ENCODE measurements at places on chromosomes 5 and 9. TPM values are rescaled to one million over a fixed set of nuclear protein-coding genes. Genes with fewer than 3 reads are reported as not detected.

PTGDS gene
- polyA plus RNA-seq = not detected

FBP2 gene
- polyA plus RNA-seq = not detected

AK1 gene
- 0.08 TPM for polyA plus RNA-seq

PLPPR1 gene
- polyA plus RNA-seq = not detected

ENTPD2 gene
- polyA plus RNA-seq = not detected

EPB41L4A gene
- 0.38 TPM for polyA plus RNA-seq

PCDHGA3 gene
- polyA plus RNA-seq = not detected

CYLC2 gene
- polyA plus RNA-seq = not detected

DNA sequence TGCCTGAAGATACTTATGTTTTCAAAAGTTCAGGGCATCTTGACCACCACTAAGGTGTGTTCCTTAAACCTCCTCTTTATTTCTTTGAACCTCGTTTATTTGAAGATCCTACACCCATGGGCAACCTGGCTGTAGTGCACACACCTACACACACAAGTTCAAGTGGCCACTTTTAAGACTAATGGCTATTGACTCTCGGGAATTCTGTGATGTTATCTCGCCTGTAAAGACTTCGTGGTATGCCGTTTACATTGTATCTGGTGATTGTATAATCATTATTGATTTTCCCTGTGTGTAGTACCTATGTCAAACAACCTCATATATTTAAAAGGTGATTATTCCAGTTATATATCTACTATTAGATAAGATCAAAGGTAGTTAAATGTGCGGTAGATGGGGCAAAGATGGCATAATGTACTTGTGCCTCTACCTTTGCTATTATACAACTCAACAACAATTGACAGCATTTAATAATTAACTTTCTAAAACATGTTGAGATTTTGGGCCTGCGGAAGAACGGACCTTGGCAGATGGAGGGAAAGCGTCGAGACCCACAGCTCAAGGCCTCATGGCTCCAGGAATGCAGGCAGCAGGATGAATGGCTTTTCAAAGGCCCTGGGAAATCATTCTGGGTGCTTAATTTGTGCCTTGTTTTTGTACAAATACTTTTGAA is 51.4 kb upstream of the IRX2 start:
- DNase-seq = no peak

DNA sequence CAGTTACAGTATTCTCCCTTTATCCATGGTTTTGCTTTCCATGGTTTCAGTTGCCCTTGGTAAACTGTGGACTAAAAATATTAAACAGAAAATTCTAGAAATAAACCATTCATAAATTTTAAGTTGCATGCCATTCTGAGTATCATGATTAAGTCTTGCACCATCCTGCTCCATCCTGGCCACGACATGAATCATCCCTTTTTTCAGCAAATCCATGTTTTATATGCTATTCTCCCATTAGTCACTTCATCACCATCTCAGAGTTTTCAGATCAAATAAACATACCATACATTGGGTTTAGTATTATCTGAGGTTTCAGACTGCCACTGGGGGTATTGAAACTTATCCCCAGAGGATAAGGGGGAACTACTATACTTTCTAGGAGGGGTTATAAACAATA is 234.4 kb upstream of the ATP10B start:
- no peak for DNase-seq

- no peak for DNase-seq
Observed at GRCh38 chr5:142548739-142549275, 137.1 kb downstream of the FGF1 start.

- no peak for DNase-seq
Observed at GRCh38 chr5:77437194-77437593, 54.9 kb downstream of the WDR41 start.

DNA sequence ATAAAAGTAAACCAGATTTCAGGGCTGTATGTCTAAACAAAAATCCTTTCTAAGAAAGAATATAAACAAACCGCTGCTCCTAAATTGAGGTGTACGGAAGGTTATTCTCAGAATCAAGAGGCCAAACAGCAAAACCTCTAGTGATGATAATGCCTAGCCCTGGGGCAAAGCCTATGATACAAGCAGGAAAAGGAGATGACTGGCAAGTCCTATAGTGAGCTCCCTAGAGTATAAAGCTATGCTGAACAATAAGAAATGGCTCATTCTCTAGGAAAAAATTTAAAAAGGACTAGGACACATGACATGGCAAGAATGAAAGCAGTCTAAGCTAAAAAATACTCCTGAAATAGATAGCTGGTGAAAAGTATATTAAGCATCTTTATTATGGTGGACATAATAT is 187.1 kb downstream of the BNC2 start:
- DNase-seq = no peak

GRCh38 chr5:138778234-138778633 is 25.0 kb downstream of the CTNNA1 start:
- no peak for DNase-seq

GRCh38 chr5:150809363-150809762 is 30.8 kb downstream of the SMIM3 start:
- DNase-seq = no peak

GRCh38 chr9:90855208-90855902 is 53.7 kb downstream of the SYK start:
- DNase-seq = no peak
